ENCODE measurements at places on chromosomes 6 and 20.

DNA sequence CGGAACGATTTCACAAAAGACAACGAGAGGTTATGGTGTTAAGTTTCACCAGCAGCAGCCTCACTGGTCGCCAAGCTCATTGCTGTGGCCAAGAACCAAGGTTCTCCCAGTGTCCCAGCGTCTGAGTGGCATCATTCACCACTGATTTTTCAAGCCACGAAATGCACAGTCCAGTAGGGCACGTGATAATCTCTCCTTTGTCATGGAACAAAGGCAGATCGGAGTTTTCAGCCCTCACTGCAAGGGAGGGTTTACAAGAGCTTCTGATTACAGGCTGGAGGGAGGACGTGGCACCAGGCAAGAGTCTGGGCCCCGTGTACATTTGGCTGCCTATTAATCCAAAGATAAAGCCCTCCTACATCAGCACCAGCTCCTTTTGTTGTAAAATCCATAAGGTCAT lies 2.0 kb downstream of the CD24 start:
- no peak for DNase-seq

- no peak for DNase-seq
Observed at GRCh38 chr6:30913721-30914075, 340 bp upstream of the VARS2 start.

GRCh38 chr6:144477856-144478255 lies 192.7 kb downstream of the UTRN start:
- DNase-seq, result no peak

DNA sequence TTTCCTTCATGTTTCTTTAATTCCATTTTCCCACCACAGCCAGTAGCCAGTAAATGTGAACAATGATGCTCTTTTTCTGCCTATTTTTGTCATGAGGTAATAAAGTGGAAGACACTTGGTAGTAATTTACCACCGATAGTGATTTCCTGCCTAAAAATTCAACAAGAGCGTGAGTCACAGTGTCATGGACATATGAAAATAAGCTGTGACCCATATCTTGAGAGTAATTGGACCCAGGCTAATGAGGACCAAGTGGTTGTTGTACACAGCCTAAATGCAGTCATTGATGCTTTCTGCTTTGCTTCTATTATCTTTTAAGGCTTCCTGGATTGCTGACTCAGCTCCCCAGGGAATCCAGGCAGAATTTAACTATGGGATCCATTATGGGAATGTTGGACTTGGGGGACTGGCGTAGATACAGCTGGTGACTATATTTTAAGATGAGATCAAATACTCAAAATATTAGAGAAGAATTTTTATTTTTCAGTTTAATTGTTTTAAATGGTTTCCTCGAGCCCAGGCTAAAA lies 265.9 kb upstream of the FERMT1 start:
- no peak for DNase-seq

DNA sequence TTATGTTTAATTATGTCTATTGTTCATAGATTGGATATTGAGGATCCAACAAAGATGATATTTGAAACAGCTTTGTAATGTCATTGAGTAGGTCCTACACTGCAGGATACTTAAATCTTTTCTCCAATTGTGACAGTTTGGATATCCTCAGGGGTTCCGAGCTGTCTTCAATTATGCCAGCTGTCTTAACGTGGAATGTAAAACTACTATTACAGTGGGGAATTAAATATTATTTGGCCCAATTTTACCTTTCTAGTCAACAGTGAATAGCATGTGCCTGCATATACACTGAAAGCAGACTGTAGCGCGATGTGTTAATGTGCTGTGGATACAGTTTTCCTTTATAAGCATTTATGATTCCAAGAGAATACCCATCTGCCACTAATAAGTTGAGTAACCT lies 156.9 kb downstream of the GRIK2 start:
- DNase-seq, result no peak

GRCh38 chr6:150354754-150355571 lies 13.8 kb upstream of the IYD start:
- no peak for DNase-seq

GRCh38 chr6:164693944-164694343 lies 615.5 kb downstream of the C6orf118 start:
- no peak for DNase-seq

DNA sequence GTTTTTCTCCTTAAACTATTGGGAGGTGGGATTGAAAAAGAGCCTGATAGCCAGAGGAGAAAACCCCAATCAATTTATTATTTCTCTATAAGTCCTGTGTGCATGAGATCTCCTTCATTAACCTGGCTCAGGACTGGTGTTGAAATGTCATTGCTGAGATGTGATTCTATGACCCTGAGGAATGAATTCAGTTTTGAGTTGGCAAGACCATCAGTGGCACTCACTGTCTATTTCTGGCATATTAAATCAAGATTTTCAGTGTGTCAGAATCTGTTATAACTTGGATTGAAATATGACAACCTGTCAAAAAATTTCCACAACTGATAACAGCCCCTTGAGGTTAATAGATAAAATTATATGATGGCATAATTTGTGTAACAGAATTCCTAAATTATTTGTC lies 431.1 kb downstream of the TFAP2B start:
- DNase-seq, result no peak
